ENCODE measurements at places on chromosomes 4 and X. TPM values are rescaled to one million over a fixed set of nuclear protein-coding genes. Genes with fewer than 3 reads are reported as not detected.

- DNase-seq: no peak
Measured at GRCh38 chr4:8577046-8577445, 3.1 kb upstream of the GPR78 start.

DNA sequence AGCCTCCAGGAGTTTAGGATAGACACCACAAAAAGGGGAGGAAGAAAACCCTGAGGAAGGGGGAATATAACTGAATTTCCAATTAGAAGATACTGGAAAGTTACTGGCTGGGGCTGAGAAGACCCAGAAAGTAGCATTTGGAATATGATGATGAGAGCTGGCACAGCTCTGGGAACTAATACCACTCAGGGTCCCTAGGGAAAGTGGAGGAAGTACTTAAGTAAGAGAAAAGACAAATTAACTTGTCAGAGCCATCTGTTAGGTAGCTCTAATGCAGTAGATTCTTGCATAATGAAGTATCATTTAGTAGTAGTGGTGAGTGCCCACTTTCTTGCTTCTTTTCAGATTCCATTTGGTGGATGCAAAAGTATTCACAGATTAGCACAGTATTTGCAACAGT is 90.8 kb upstream of the TSPAN5 start:
- no peak for DNase-seq

GRCh38 chr4:118683513-118683912 is 1.7 kb upstream of the METTL14 start:
- no peak for DNase-seq

DNA sequence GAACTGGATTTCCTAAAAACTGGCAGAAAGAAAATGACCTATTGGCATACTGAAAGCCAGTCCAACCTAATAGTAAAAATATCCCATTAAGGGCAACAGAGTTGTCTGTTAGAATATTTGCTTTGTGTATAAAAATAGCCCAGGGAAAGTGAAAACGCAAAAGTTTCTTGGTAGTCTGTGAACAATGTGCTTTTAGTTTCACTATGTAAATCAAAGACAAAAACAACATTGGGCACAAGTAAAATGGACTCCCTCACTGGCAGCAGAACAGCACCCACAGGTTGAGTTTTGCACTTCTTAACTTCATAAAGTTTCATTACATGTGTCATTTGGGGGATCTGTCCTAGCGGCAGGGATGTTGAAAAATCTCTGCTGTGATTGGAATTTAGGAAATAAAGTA is 4.3 kb upstream of the FGG start:
- no peak for DNase-seq

GRCh38 chrX:41471786-41472185 is 24.6 kb downstream of the NYX start:
- no peak for DNase-seq

- no peak for DNase-seq
Measured at GRCh38 chrX:108000751-108001150, 18.6 kb upstream of the TEX13B start.

Gene P2RY10
- not detected for total RNA-seq

Gene PDGFRA
- total RNA-seq: 0.85 TPM

Gene TAF7L
- 1.2 TPM for total RNA-seq

Gene HSPA4L
- 23.8 TPM for total RNA-seq
